ENCODE measurements at places on chromosomes 16 and 17.

DNA sequence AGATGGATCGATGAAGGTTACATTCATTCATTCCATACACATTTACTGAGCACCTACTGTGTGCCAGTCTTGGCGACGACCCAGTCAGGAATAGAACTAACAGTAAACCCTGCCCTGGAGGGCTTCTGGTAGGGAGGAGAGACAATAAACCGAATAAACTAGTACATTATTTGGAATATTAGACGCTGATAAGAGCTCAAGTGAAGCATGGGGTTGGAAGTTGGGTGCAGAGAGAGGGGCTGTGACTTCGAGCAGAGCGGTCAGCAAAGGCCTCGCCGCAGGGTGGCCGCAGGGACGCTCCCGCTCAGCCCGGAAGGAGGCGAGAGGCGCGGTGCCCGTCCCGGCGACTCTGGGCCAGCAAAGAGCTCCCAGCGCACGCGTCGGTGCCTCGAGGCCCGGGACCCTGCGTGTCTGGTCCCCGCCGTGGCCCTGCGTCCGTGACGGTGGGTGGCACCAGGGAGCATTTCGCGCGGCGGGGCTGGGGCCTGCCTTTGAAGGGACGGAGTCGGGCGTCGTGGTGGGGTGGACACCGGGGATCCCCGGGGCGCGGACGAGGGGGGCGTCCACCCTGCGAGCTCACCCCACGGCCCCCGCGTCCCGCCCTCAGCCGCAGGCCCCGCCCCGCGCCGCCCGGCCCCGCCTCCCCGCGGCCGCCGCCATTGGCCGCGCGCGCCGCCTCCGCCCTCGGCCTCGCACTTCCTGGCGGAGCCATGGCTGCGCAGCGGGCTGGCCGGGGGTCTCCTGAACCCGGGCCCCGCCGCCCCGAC is at the start of gene KLHL36:
TSS of gene KLHL36 (plus strand) at position 684 of the 767 bp plus-strand sequence. CDS start 2,357 bp downstream, outside the sequence.
- DNase-seq, result peak; percentile 20

DNA sequence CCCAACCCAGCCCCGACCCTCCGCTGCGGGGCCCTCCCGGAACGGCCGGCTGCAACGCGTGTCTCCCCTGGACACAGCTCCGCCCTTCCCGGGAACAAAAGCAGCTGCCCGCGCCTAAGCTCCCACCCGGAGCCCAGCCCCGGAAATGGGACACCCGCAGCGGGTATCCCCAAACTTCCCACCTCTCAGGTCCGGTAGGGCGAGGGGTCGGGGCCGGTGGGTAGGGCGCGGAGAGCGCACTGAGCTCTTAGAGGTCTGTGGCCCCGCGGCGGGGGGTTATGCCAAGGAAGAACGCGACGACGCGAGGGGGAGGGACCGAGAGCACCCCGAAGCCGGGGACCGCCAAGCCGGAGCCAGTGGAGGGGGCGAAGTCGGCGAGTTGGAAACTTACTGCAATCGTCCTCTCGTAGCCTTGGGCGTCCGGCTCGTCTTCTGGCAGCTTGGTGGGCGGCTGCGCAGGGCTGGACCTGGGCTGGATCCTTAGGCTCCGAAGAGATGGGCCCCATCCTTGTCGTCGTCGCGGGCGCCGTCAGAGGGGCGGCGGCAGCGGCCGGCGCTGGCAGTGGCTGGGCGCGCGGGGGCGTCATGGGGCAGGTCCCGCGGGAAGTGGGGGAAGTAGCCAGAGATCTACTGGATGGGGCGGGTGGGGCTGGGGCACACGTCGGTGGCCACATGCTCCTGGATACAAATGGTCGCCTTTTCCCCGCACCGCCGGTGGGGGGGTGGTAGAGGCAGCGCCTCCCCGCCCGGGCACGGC is 6.9 kb downstream of the USP6 start:
- DNase-seq, result no peak

- peak; percentile 63 for DNase-seq
These were observed 48.3 kb upstream of the MAF start for GRCh38 chr16:79648826-79649225.

- DNase-seq, result peak; percentile 20
These were observed 12.8 kb upstream of the GNG13 start for GRCh38 chr16:813204-813915.

DNA sequence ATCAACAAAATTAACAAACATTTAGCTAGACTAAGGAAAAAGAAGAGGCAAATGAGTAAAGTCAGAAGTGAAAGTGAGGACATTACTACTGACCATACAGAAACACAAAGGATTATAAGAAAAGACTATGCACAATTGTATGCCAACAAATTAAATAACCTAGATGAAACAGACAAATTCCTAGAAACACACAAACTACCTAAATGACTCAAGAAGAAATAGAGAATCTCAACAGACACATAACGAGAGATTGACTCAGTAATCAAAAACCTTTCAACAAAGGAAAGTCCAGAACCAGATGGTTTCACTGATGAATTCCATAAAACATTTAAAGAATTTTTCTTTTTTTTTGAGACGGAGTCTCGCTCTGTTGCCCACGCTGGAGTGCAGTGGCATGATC is 35.7 kb upstream of the MYLK3 start:
- DNase-seq, result no peak

- peak; percentile 90 for DNase-seq
These were observed 41.0 kb downstream of the NXPH3 start for GRCh38 chr17:49616601-49617131.

- peak; percentile 51 for DNase-seq
These were observed at the start of gene VWA3A for GRCh38 chr16:22092143-22092933. Gene VWA3A, plus strand, starts transcription at chr16:22092541. Its CDS starts 97 bp downstream, at chr16:22092638.

DNA sequence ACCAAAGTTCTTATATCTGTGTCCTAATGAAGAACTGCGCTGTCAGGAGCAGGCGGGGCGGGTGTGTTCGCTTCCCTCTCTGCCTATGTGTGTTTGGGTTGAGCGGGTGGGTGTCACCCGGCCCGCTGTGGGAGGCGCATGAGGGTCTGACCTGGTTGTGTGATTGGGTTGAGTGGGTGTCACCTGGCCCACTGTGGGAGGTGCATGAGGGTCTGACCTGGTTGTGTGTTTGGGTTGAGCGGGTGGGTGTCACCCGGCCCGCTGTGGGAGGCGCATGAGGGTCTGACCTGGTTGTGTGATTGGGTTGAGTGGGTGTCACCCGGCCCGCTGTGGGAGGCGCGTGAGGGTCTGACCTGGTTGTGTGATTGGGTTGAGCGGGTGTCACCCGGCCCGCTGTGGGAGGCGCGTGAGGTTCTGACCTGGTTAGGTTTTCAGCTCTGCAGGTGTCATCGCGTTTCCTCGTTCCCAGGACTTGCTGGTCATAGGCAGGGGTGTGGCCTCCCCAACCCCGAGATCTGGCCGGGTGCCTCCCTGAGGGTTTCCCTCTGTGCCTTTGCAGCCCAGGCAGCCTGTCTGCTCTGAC is 69.6 kb upstream of the ZNF750 start:
- no peak for DNase-seq

DNA sequence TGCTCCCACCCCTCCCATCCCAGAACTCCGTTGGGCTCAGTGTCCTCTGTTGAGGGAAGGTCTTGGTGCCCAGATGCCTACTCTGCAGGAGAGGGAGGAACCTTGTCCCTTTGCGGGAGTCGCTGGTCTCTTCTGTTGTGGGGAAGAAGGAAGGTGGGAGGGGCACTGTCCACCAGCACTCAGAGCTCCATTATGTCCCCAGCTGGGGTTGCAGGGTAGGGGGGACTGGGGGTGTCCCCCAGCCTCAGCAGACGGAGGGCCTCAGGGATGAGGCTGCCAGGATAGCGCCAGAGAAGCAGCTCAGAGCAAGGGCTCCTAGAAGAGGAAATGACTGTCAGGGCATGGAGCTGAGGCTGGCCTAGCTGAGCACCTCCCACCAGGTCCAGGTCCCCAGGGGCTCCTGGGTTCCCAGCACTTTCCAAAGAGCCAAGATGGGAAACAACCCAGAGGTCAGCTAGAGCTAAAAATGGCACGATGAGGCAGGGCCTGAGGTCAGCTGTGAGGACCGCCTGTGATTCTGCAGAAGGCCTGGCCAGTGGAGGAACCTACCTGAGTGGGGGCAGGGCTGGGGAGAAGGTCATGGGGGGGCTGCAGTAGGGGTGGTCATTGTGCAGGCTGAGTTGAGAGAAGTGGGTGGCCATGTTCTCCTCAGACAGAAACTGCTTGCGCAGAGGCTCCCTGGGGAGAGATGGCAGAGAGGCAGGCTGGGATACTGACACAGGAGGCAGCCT is 893 bp downstream of the HCFC1R1 start:
- DNase-seq, result no peak

DNA sequence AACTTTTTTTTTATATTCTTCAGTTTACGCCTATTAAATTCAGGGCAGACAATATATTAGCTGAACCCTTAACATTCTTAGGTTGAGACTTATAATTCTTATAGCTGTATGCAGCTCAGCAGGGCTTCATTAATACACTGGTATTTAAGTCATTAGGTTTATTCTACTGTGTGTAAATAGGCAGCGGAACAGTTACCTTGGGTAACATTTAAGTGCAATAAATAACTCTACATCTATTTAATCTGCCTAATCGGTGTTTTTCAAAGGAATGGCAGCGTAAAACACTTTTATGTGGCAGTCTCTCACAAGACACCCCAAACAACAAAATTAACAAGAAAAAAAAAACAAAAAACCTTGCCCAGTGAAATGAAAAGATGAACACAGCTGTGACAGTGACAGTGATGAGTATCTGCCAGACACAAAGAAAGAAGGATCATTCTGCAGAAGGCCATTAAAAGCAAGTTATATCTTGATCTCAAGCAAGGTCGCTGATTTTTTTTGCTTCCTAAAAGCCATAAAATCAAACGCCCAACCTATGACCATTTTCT is 32.6 kb downstream of the KCNJ2 start:
- DNase-seq, result no peak

- DNase-seq, result peak; percentile 87
These were observed 13.6 kb downstream of the CEP20 start for GRCh38 chr16:15874745-15875314.

DNA sequence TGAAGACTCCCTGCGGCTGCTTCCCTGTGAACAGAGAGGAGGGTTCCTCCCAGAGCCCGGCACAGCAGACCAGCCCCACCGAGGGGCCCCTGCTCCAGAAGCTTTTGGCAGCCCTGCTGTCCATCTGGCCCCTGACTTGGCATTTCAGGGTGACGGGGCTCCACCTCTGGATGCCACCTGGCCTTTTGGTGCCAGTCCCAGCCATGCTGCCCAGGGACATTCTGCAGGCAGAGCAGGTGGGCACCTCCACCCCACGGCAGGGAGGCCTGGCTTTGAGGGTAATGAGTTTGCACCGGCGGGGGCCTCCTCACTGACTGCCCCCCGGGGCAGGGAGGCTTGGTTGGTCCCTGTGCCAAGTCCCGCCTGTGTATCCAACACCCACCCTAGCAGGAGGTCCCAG is 20.3 kb upstream of the ZFPM1 start:
- DNase-seq, result no peak

GRCh38 chr17:56536766-56537165 is 56.7 kb upstream of the NOG start:
- DNase-seq, result no peak

DNA sequence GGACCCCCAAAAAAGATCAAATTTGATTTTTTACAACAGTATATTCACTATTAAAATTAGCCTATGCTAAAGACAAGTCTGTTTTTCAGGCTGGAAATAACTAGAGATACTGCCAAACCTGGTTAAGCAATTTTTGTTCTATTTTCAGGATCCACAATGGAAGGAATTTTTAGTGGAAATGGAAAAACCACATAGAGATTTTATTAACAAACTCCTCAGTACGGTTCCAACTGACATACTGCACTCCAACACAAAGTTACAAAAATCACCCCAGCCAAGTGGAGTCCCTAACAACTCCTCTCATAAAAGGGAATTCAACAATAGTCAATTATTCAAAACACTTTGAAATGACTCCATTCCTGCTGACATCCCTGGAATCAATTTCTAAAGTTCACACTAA is 101.6 kb upstream of the TOB1 start:
- peak; percentile 47 for DNase-seq
